ENCODE measurements at places on chromosomes 7 and 10. TPM values are rescaled to one million over a fixed set of nuclear protein-coding genes. Genes with fewer than 3 reads are reported as not detected.

CTAGE6 gene
- total RNA-seq, result 1.3 TPM

PPP3CB gene
- 43.4 TPM for total RNA-seq

PGAM2 gene
- total RNA-seq, result not detected

GPER1 gene
- 1.6 TPM for total RNA-seq

POMZP3 gene
- 0.88 TPM for total RNA-seq

CACNB2 gene
- under 0.01 TPM for total RNA-seq

COX19 gene
- total RNA-seq, result 14.1 TPM

PIK3AP1 gene
- total RNA-seq, result 0.89 TPM

ADGRA1 gene
- not detected for total RNA-seq

ZNF487 gene
- total RNA-seq, result 3.9 TPM

TMEM229A gene
- total RNA-seq, result not detected

CTAGE15 gene
- not detected for total RNA-seq

Data from smooth muscle cell of the umbilical artery (primary cell).